Activated CD8-positive, alpha-beta T cell treated with anti-CD3 and anti-CD28 coated beads, Interleukin-2, amount 10 ng/mL, durations not matched to agents 7 days and 5 days (primary cell): ENCODE measurements at places on chromosomes 6 and 20. TPM values are rescaled to one million over a fixed set of nuclear protein-coding genes. Genes with fewer than 3 reads are reported as not detected.

DNA sequence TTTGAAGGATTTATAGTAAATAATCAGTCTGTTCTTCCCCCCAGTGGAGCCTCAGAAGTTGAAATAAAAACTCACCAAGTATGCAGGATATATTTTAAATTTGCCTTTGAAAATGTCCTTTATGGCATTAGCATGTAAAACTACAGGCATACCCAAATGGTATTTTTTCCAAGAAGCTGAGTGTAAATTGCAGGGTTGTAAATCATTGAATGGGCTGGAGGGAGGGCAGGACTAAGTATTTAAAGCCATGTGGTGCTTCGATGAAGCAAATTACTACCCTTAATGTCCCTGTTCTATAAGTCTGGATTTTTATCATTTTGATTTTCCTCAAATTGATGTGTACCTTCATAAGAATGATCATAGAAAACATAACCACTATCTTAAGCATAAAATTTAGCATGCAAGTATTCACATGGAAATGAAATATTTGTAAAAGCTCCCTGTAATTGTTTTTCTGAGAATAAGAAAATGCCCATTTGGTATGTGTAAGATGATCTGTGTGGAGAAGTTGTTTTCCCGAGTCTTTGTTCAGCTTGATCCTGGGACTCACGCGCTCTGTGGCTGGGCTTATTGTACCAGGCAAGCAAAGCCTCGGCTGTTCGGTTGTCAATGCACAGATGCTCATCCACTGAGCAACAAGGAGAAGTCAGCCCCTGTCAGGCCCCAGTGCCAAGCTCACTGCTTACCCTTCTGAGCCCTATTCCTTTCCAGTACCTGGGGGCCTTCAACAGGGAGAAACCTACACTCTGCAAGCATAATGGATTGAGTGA lies 66.7 kb downstream of the CD164 start:
- H3K27ac ChIP-seq: no peak overlapping the region
- H3K36me3 ChIP-seq: no peaks in the 10 kb centered on the region
- no peak overlapping the region for H3K4me3 ChIP-seq
- DNase-seq: no peak
- H3K27me3 ChIP-seq: peaks cover 2% of the 10 kb centered on the region
- H3K4me1 ChIP-seq: no peaks in the 10 kb centered on the region

- H3K27me3 ChIP-seq: no peaks in the 10 kb centered on the region
- peak; percentile 75 for DNase-seq
- H3K4me3 ChIP-seq: peak overlapping the region; percentile 30
- peaks cover 21% of the 10 kb centered on the region for H3K4me1 ChIP-seq
- peaks cover 28% of the 10 kb centered on the region for H3K36me3 ChIP-seq
These were observed 357.9 kb downstream of the FARS2 start for GRCh38 chr6:5619249-5619648.

- no peaks in the 10 kb centered on the region for H3K4me1 ChIP-seq
- H3K4me3 ChIP-seq: no peak overlapping the region
- no peak overlapping the region for H3K27ac ChIP-seq
- DNase-seq: no peak
These were observed 4.5 kb upstream of the SPDEF start for GRCh38 chr6:34560366-34561226.

DNA sequence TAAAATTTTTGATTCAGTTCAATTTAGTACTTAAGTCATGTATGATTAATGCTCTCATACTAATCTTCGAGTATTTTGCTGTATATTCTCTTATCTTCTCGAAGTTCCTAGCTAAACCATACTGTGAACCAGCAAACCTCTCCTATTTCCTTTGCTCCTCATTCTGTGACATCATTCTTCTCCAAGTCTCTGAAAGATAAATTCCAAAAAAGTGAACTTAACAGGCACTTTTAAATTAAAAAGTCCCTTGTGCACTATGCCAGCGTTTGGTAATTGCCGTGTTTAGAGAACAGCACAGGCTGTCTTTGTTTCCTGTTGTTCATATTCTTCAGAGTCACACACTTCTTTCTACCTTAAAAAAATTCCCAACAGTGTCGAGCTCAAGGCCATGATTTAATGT lies 188.4 kb upstream of the PHACTR1 start:
- peaks cover 3% of the 10 kb centered on the region for H3K27me3 ChIP-seq
- no peaks in the 10 kb centered on the region for H3K4me1 ChIP-seq
- no peak for DNase-seq
- no peak overlapping the region for H3K4me3 ChIP-seq
- no peak overlapping the region for H3K27ac ChIP-seq

- H3K4me1 ChIP-seq: peaks cover 10% of the 10 kb centered on the region
- peaks cover 40% of the 10 kb centered on the region for H3K36me3 ChIP-seq
- H3K4me3 ChIP-seq: no peak overlapping the region
- DNase-seq: no peak
- no peak overlapping the region for H3K27ac ChIP-seq
These were observed 5.7 kb upstream of the TNXB start for GRCh38 chr6:32114796-32115195.

DNA sequence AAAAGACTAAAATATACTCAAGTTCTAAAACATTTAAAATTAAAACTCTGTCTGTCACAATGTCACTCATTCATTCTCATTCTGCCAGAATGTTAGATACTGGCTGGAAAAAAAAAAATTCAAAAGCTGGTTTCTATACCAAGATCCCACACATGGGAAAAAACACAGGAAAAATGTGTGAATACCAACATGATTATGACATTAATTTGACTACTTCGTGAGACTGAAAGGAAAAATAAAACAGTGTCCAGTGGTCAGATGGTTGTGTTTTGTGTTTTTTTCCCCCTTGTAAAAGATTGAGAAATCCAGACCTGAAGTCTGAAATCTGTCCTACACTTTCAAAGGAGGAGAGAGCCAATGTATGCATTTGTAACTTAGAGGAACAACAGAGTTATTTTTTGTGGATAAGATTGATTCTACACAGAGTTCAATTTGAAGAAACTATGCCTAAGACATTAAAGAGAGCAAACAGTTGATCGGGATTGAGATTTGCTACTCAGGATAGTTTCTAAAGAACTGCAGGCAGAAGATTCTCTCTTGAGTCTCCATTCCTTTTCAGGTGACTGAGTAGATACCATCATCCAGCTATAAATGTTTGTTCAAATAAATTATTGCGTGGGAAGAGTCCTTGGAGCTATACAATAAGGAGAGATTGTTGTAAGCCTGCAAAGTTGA lies 39.2 kb upstream of the TXLNB start:
- H3K27ac ChIP-seq: no peak overlapping the region
- no peaks in the 10 kb centered on the region for H3K4me1 ChIP-seq
- H3K36me3 ChIP-seq: no peaks in the 10 kb centered on the region
- no peak for DNase-seq
- H3K27me3 ChIP-seq: no peaks in the 10 kb centered on the region
- H3K4me3 ChIP-seq: no peak overlapping the region

- no peak overlapping the region for H3K27ac ChIP-seq
- peaks cover 6% of the 10 kb centered on the region for H3K27me3 ChIP-seq
- no peak overlapping the region for H3K4me3 ChIP-seq
- peaks cover 21% of the 10 kb centered on the region for H3K4me1 ChIP-seq
- no peak for DNase-seq
These were observed 76.2 kb upstream of the BACH2 start for GRCh38 chr6:90372885-90373284.

DNA sequence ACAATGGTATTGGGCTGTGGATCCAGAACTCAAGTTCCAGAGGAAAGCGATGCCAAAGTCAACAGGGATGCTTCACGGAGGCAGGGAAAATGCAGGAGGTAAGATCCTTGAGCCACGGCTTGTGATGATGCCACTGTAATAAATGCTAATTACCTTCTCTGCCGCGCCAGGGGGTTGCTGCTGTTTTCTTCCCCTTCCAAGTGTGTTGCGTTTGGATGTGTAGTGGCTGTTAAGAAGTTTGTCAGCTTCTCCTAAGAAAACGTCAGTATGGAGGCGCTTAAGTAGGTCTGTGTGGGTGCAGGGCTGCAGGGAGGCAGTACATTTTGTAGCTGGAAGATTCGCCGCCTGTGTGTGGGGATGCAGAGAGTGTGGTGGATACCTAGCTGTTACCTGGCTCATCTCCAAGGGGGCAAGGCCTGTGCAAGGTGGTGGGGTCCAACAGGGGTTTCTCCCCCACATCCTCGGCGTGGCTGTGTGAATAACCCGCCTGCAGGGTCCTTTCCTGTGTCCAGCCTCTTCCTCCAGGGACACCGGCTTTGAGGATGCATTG lies 318.7 kb downstream of the CDH4 start:
- H3K27me3 ChIP-seq: no peaks in the 10 kb centered on the region
- no peak for DNase-seq

The COX4I2 gene
- not detected for total RNA-seq

The UNC5CL gene
- 1.1 TPM for total RNA-seq
